ENCODE measurements at places on chromosomes 7 and 10. TPM values are rescaled to one million over a fixed set of nuclear protein-coding genes. Genes with fewer than 3 reads are reported as not detected.

Gene CTAGE4
- 8.2 TPM for total RNA-seq

Gene CFAP46
- total RNA-seq: 18.8 TPM

Gene SEMA3C
- 87.2 TPM for total RNA-seq

Gene RAPGEF5
- total RNA-seq: 308 TPM

Gene EDRF1
- 15.9 TPM for total RNA-seq

Gene PITRM1
- total RNA-seq: 74.7 TPM

- no peak overlapping the region for H3K27ac ChIP-seq
- H3K4me3 ChIP-seq: no peak overlapping the region
- no peaks in the 10 kb centered on the region for H3K36me3 ChIP-seq
- no peaks in the 10 kb centered on the region for H3K27me3 ChIP-seq
These were observed 66.3 kb downstream of the BAMBI start for GRCh38 chr10:28743576-28743975.

GRCh38 chr10:70722820-70723424 lies 50.6 kb downstream of the ADAMTS14 start:
- no peaks in the 10 kb centered on the region for H3K36me3 ChIP-seq
- no peak overlapping the region for H3K4me3 ChIP-seq
- H3K27me3 ChIP-seq: no peaks in the 10 kb centered on the region
- peaks cover 7% of the 10 kb centered on the region for H3K4me1 ChIP-seq
- no peak for DNase-seq

GRCh38 chr7:32462977-32463376 lies 27.2 kb downstream of the LSM5 start:
- no peaks in the 10 kb centered on the region for H3K36me3 ChIP-seq
- H3K27ac ChIP-seq: no peak overlapping the region
- no peak for DNase-seq
- no peaks in the 10 kb centered on the region for H3K4me1 ChIP-seq
- no peaks in the 10 kb centered on the region for H3K27me3 ChIP-seq

DNA sequence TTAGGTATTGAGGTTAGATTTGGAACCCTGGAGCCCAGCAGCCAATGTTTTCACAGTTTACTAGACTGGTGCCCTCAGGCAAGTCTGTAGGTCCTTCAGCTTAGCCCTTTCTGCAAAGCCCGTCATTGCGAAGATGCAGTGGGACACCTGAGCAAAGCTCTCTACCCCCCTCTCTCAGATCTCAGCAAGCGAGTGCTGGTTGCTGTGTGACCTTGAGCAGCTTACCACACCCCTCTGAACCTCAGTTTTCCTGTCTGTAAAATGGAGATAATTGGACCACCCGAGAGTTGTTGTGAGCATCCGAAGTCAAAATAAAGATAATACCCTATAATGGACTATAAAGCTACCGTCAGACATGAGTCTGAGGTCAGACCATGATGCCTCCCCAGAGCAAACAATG lies 3.7 kb downstream of the NPC1L1 start:
- H3K4me1 ChIP-seq: peaks cover 2% of the 10 kb centered on the region
- H3K4me3 ChIP-seq: no peak overlapping the region
- no peaks in the 10 kb centered on the region for H3K36me3 ChIP-seq
- no peak for DNase-seq
- H3K27me3 ChIP-seq: no peaks in the 10 kb centered on the region

- H3K4me3 ChIP-seq: no peak overlapping the region
- H3K27me3 ChIP-seq: no peaks in the 10 kb centered on the region
- no peaks in the 10 kb centered on the region for H3K4me1 ChIP-seq
These were observed 671.1 kb upstream of the CELF2 start for GRCh38 chr10:10346390-10347150.

DNA sequence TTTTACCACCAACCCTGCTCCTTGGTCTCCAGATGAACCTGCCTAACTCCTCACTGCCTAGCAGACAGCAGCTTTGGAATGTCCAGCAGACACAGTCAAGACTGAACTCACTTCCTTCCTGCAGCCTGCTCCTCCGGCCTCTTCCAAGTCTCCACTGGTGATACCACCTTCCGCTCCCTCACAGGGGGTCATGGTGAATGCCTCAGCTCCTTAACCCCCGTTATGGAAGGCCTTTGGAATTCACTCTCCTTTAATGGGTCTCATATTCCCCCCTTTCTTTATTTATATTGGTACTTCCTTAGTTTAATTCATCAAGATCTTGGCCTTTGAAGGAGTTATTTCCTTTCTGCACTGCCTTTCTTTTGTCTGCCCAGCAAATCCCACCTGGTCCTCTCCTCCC lies 44.9 kb upstream of the ZNF32 start:
- no peaks in the 10 kb centered on the region for H3K36me3 ChIP-seq
- H3K4me3 ChIP-seq: no peak overlapping the region
- no peak overlapping the region for H3K27ac ChIP-seq
- no peak for DNase-seq

DNA sequence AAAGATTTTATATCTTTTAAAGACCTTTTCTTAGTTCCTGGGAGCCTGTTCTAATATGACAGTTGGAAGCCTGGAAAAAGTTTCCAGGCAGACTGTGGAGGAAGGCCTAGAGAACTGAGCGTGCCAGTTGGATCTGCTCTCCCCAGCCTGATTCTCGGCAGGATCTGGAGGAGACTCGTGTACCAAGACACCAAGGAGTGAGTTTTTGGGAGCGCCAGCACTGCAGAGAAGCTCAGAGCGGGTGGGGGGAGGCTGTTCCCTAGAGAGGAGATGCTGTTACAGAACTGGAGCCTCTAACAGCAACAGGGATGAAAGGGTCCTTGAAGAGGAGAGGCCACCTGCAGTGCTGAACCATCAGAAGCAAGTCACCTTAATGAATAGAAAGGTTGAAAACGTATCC lies 52.9 kb downstream of the LYZL2 start:
- no peak overlapping the region for H3K4me3 ChIP-seq
- no peak for DNase-seq
- no peak overlapping the region for H3K27ac ChIP-seq
- H3K36me3 ChIP-seq: no peaks in the 10 kb centered on the region
- no peaks in the 10 kb centered on the region for H3K4me1 ChIP-seq
- H3K27me3 ChIP-seq: no peaks in the 10 kb centered on the region

DNA sequence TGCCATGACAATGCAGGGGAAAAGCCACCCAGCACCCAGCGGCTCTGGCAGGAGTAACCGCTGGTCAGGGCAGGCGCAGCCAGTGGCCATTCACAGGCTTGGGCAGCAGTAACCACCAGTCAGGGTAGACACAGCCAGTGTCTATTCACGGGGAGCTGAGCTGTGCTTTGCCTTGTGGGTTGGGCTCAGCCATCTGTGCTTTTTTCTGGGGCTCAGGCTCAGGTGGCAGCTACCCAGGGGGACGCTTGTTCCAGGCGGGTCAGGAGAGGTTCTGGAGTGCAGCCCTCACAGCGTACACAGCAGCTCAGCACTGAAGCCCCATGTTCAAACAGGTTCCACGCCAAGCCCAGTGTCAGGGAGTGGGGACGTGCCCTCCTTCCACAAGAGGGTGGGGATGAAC lies 28.5 kb downstream of the FOXL3 start:
- H3K36me3 ChIP-seq: no peaks in the 10 kb centered on the region
- no peak for DNase-seq
- H3K4me3 ChIP-seq: no peak overlapping the region
- H3K27ac ChIP-seq: no peak overlapping the region
- H3K27me3 ChIP-seq: no peaks in the 10 kb centered on the region

- peak overlapping the region; percentile 2 for H3K4me3 ChIP-seq
- peak; percentile 6 for DNase-seq
- H3K4me1 ChIP-seq: peaks cover 29% of the 10 kb centered on the region
- H3K27ac ChIP-seq: no peak overlapping the region
- H3K27me3 ChIP-seq: no peaks in the 10 kb centered on the region
These were observed 513 bp downstream of the TMEM178B start for GRCh38 chr7:141074162-141074991.

DNA sequence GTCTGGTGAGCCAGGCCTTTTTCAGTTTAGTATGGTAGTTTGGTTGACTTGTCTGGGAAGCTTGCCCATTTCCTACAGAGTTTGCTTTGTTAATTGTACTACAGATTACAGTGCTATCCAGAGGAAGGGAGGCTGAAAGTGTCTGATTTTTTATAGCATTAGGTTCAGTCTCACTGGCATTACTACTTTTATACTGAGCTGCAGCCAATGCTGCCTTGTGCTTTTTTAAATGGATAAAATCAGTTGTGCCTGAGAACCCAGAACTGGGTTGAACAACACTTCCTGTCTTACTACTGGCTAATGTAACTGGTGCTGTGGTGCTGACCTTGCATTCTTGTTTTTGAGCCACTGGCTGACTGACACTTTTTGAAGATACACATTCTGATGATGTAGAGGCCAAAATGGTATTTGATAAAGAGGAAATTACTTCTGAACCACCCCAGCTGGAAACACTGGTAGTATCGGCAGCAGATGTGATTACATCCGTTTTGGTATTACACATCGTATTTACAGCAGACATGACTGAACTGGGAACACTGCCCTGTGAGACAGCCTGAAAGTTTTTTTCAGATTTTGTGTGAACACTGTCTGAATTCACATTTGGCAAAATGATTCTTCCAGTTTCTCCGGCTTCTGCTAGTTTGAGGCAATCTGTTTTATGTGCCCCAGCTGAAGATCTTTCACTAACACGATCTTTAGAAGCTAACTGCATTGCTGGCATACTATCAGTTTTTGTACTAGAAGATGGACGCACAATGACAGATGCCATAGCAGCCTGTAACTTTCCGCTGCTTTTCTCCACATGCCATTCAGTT lies 74.1 kb downstream of the NRBF2 start:
- no peaks in the 10 kb centered on the region for H3K27me3 ChIP-seq
- no peak overlapping the region for H3K4me3 ChIP-seq
- peak; percentile 94 for DNase-seq

DNA sequence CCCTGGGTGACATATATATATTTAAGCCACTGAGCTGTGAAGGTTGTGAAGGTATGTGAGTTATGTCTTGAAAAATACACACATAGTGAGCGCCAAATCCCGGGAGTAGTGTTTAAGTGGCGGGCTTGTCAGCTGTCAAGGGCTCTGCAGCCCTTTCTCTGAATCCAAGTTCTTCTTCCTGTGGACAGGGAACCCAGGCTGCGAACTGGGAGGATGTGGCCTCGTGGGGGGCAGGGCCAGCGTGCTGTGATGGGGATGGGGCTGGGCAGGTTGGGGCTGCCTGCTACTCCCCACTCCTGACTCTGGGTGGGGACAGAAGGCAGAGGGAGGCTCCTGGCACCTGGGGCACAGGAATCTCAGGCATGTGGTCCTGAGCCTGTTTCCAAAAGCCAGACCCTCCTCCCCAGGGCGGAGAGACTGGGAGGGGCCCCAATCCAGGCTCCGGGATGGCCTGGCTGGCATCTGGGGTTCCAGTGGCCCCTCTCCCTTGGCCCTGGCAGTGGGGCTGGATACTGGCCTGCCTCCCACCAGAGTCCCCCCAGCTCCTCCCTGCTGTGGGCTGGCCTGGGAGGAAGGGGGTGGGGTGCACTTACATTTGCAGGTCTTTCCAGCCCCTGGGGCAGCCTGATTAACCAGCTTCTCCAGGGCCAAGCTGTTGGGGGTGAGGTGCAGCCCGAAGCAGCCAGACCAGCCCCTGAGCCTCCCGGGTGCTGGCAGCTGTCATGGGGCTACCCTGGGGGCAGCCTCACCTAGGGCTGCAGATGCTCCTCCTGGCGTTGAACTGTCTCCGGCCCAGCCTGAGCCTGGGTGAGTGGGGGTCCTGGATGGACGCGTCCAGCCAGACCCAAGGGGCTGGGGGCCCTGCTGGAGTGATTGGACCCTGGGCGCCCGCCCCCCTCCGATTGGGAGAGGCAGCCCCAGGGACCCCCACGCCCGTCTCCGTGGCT lies at the start of gene UPK3B:
Gene UPK3B, plus strand, starts transcription at position 622 of the 947 bp plus-strand sequence. Its CDS starts 101 bp downstream, at position 723.
- no peaks in the 10 kb centered on the region for H3K27me3 ChIP-seq
- H3K4me3 ChIP-seq: no peak within 1 kb of the TSS
- peak; percentile 63 for DNase-seq
- H3K4me1 ChIP-seq: peaks cover 4% of the 10 kb centered on the region
- H3K27ac ChIP-seq: peak within 1 kb of the TSS; percentile 62
- peaks cover 8% of the 10 kb centered on the region for H3K36me3 ChIP-seq

DNA sequence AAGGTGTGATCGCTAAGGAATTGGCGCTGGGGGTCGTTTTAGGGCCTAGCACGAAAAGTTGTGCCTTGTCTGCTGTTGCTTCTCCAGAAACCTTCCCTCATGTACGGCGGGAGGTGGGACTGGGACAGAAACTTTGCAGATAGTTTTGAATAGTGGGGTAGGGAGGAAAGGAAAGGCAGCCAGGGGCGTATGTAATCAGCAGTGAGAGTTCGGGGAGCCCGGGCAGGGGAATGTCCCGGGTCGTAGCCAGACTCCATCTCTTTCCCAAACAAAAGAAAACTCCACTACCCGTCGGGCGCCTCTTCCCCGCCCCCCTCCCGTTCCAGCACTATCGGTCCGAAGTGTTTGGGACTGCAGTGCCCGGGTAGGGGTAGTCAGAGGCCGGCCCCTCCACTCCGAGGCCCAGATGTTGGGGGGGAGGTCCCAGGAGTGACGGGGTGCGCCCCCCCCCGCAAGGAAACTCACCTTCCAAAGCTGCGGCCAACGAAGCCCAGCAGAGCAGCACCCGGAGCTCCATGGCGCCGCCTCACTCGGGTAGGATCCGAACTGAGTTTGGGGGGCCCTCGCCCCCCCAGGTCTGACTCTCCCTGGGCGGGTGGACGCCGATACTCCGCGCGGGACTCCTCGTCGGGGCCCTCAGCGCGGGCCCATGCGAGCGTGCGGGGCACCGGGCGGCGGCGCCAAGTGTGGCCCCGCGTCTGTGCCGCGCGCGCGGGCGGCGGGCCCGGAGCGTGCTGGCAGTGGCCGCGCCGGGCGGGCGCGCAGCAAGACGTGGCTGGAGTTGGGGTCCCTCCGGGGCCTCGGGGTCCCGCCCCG lies 601 bp downstream of the EPHB4 start:
- H3K27ac ChIP-seq: peak overlapping the region; percentile 94
- peak overlapping the region; percentile 45 for H3K4me3 ChIP-seq
- no peaks in the 10 kb centered on the region for H3K36me3 ChIP-seq
- no peaks in the 10 kb centered on the region for H3K4me1 ChIP-seq
- DNase-seq: peak; percentile 49
- no peaks in the 10 kb centered on the region for H3K27me3 ChIP-seq

- DNase-seq: no peak
- no peak overlapping the region for H3K4me3 ChIP-seq
- H3K27me3 ChIP-seq: peaks cover 3% of the 10 kb centered on the region
- no peak overlapping the region for H3K27ac ChIP-seq
These were observed 41.4 kb upstream of the DMBT1 start for GRCh38 chr10:122519144-122519543.

DNA sequence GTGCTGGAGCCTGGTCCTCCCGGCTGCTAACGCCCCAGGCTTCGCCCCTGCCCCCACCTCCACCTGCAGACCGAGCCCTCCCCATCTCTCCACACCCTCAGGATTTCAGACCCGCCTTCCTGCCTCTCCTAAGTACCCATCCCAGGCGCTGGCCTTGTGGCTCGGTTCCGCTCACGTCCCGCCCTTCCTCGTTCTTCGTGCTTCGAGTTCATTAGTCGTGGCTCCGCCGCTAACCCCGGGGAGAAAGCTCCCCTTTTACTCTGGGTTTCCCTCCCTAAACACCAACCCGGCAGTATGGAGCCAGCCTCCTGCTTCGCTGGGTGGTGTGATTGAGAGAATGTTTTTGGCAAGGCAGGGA lies 11.2 kb downstream of the EMX2 start:
- H3K36me3 ChIP-seq: no peaks in the 10 kb centered on the region
- peaks cover 77% of the 10 kb centered on the region for H3K27me3 ChIP-seq
- no peak for DNase-seq
- no peak overlapping the region for H3K4me3 ChIP-seq
- no peak overlapping the region for H3K27ac ChIP-seq

All from lung (tissue), 17 donors.